ENCODE measurements at places on chromosomes 3 and 15. TPM values are rescaled to one million over a fixed set of nuclear protein-coding genes. Genes with fewer than 3 reads are reported as not detected.

DNA sequence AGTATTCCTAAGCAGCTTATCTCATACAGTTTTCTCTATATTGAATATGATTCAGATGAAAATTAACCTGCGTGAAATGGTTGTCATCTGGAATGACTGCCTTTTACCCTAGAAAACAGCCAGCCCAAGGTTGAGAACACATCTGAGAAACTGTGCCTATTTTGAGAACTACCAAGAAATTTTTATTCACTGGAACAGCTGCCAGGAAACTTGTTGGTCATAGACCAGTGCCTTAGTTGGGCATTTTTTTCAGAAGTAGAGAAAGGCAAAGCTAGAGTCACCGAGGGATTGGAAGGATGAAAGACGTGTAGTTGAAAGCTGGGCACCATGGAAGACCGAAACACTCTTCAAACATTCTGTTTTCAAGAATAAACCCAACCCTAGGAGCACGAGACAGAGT is 277.1 kb downstream of the LPP start:
- no peak for DNase-seq

GRCh38 chr15:71002316-71002715 is 109.7 kb downstream of the LRRC49 start:
- DNase-seq, result no peak

DNA sequence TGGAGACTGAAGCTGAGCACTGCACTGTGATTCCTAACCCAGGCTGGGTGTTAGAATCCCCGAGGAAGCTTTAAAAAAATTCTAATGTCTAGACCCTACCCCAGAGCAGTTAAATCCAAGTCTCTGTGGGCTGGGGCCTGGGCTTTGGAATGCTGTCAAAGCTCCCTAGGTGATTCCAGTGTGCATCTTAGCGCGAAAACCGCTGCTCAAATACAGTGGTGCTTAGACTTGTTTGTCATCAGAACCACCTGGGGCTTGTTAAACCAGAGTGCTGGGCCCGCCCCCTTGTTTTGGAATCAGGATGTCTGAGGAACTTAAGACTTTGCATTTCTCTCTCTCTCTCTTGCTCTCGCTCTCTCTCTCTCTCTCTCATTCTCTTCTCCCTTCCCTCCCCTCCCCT is 20.7 kb downstream of the RHCG start:
- no peak for DNase-seq

- DNase-seq, result no peak
Observed at GRCh38 chr3:100125161-100125938, 11.0 kb upstream of the FILIP1L start.

DNA sequence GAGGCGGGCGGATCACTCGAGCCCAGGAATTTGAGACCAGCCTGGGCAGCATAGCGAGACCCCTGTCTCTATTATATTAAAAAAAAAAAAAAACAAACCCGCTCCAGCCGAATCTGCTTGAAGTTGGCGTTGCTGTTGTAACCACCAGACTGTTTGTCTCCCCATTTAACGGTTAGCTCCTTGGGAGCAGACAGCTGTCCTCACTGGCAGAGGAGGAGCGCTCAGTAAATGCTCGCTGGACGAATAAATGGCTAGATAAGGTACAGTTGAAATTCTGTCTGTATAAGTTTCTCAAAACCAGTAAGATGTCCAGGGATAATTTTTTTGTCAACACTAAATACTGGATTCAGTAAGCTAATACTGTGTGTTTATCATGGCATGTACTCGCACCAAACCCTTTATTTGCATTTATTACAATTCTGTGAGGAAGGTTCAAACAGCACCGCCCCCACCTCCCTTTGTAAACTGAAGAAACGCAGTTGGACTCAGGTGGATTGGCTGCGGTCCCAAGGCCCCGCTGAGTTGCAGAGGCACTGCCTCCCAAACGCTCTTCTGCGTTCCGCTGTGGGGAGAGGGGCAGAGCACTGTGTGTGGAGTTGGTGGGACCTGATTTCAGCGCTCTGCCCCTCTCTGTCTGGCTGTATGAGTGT is 1.1 kb downstream of the RCCD1 start:
- no peak for DNase-seq

The SYNPR gene
- 0.93 TPM for total RNA-seq

GRCh38 chr3:191342006-191342405 is 11.7 kb upstream of the UTS2B start:
- no peak for DNase-seq

GRCh38 chr3:53134631-53135232 is 4.5 kb upstream of the RFT1 start:
- peak; percentile 69 for DNase-seq

The IL17RB gene
- 0.47 TPM for total RNA-seq

The IGSF11 gene
- total RNA-seq, result 2.1 TPM

DNA sequence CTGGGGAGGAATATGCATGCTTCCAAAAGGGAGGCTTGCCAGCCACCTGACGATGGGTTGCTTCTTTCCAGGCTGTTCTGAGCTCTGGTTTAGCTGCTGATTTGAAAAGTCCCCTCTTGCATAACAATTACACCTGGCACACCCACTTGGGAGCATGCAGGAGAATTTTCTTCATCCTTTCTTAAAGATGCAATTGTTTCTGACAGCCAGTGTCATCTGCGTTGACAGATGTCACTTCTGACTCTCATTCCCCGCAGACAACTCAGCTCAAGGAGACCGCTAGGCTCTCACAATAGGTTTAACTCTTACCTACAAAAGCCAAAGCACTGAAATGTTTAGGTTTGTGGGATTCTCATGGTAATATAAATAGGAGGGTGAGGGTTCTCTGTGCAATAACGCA is 185.6 kb upstream of the SYNPR start:
- no peak for DNase-seq

The CAND2 gene
- 76.2 TPM for total RNA-seq

DNA sequence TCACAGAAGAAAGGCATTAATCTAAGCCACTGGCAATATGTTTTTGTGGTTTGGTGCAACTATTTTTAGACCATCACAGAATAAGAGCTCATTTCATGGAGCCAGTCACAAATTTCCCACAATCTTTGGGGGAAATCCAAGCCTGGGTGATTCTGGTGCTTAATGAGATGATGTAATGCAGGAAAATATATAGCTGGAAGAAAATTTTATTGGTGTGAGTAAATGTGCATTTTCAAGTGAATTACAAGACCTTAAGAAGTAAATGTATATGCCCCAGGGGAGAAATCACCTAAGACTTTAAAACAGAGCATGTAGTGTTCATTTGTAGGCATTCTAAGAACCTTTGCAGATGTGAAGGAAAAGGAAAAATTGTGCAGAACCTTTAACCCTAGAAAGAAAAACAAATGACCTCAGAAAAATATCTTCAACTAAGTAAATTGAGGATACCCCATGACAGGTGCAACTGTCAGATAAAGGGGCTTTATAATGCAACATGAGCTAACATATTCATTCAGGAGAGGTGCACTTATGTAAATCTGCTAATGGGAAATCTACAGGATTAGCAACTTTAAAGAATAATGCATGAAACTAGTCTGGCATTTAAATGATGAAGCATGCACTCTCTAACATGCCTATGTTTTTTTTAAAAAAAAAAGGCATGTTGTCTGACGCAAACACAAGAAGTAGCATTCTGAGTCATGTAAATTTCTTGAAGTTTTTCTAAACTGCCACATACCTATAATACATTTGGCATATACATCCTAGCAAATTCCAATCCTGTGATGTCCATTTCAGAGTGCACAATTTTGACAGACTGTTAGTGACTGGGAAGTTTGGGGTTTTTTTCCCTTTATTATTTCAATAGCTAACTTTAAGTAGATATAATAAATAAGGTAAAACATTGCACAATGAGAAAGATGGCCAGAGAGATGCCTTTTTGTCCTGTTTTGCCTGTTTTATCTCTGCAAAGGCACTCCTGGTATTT is 105.1 kb downstream of the MEX3B start:
- DNase-seq, result no peak

- no peak for DNase-seq
Observed at GRCh38 chr15:45171912-45172311, 15.9 kb downstream of the SHF start.

- DNase-seq, result no peak
Observed at GRCh38 chr15:64931381-64931780, 19.7 kb downstream of the ANKDD1A start.

The SLC9C1 gene
- total RNA-seq, result 1.3 TPM

The PLA2G4E gene
- total RNA-seq, result not detected

- DNase-seq, result no peak
Observed at GRCh38 chr3:77251136-77251535, 211.2 kb downstream of the ROBO2 start.

- no peak for DNase-seq
Observed at GRCh38 chr3:65186268-65186667, 498.5 kb upstream of the ADAMTS9 start.
